ENCODE measurements at places on chromosomes 1 and 21.

GRCh38 chr1:199403531-199404116 lies 623.9 kb upstream of the NR5A2 start:
- no peaks in the 10 kb centered on the region for H3K36me3 ChIP-seq
- H3K27me3 ChIP-seq: no peaks in the 10 kb centered on the region
- DNase-seq: no peak
- H3K4me1 ChIP-seq: peaks cover 7% of the 10 kb centered on the region

DNA sequence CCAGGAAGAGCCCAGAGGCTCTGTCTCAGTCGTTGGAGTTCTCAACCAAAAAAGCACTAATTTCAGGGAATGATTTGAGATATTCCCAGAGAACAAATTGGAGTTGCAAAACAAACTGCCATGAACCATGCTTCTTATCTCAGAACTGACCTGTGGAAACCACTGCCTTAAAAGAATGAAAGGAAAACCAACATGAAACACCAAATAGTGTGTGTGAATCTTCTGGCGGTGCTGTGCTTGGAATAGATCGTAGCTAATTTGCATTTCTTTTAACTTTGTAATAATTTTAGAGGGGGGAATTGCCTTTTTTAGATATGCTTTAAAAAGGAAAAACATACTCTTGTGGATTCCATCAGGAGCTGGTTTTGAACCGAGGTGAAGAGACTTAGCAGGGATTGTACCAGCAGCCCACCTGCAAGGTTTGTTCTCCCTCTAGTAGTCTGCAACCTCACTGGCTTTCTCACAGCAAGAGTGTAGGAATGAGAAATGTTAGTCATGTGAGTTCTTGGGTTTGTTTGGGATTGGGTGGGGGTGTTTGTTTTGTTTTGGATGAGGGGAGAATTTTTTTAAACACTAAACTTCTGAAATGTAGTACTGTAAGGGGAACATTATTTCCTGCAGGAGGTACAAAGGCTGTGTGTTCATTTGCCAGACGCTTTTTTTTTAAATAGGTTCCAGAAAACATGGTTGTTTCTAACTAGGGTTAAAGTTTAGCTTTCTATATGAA lies 45.7 kb upstream of the ANGPTL1 start:
- no peaks in the 10 kb centered on the region for H3K27me3 ChIP-seq
- no peak overlapping the region for H3K4me3 ChIP-seq
- H3K36me3 ChIP-seq: peaks cover 10% of the 10 kb centered on the region
- no peak for DNase-seq
- H3K27ac ChIP-seq: no peak overlapping the region
- peaks cover 3% of the 10 kb centered on the region for H3K4me1 ChIP-seq

GRCh38 chr1:173476665-173477285 lies 360 bp upstream of the PRDX6 start:
- peaks cover 60% of the 10 kb centered on the region for H3K4me1 ChIP-seq
- H3K4me3 ChIP-seq: peak overlapping the region; percentile 89
- peak overlapping the region; percentile 86 for H3K27ac ChIP-seq
- peak; percentile 96 for DNase-seq
- H3K36me3 ChIP-seq: peaks cover 23% of the 10 kb centered on the region

DNA sequence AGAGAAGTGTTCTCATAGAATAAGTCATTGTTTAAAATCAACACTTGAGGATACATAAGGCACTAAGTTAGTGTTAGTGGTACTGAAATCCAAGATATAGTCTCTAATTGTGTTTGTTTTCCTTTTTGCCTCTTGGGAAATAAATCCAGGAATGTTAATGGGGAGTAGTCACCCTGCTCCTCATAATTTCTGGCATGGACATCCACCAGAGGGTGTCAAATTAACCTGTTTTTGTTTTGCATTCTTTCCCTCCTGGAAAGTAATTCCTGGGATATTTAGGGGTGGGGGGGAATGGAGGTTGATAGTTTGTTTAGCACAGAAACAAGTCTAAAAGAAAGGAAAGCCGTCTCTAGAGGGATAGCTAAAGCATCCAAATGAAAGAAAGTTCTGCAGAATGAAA lies 87.8 kb upstream of the MAP1LC3C start:
- DNase-seq: no peak
- H3K27me3 ChIP-seq: no peaks in the 10 kb centered on the region
- no peak overlapping the region for H3K27ac ChIP-seq
- no peaks in the 10 kb centered on the region for H3K4me1 ChIP-seq

- no peak for DNase-seq
- H3K27me3 ChIP-seq: peaks cover 32% of the 10 kb centered on the region
- H3K4me3 ChIP-seq: no peak overlapping the region
- no peak overlapping the region for H3K27ac ChIP-seq
- no peaks in the 10 kb centered on the region for H3K4me1 ChIP-seq
- no peaks in the 10 kb centered on the region for H3K36me3 ChIP-seq
Measured at GRCh38 chr1:32431736-32432400, 33.0 kb upstream of the ZBTB8B start.

DNA sequence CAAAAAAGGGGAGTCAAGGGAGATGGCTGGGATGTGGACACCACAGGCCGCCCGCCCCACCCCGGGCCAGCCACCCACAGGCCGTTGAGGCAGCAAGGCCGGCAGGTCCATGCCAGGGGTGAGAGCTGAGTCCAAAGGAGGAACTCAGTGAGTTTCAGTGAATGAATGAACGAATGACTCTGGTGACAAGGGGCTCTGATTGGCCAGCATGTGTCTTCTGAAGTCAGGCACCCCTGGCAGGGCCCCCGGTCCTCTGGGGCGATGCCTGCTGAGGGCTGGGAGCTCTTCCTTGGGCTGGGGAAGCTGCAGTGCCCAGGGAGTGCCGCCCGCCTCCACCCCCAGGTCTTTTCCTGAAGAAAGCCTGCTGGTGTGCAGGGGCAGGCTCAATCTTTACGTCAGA lies 236.1 kb upstream of the VAMP3 start:
- H3K27ac ChIP-seq: no peak overlapping the region
- no peaks in the 10 kb centered on the region for H3K4me1 ChIP-seq
- H3K36me3 ChIP-seq: no peaks in the 10 kb centered on the region
- no peaks in the 10 kb centered on the region for H3K27me3 ChIP-seq

DNA sequence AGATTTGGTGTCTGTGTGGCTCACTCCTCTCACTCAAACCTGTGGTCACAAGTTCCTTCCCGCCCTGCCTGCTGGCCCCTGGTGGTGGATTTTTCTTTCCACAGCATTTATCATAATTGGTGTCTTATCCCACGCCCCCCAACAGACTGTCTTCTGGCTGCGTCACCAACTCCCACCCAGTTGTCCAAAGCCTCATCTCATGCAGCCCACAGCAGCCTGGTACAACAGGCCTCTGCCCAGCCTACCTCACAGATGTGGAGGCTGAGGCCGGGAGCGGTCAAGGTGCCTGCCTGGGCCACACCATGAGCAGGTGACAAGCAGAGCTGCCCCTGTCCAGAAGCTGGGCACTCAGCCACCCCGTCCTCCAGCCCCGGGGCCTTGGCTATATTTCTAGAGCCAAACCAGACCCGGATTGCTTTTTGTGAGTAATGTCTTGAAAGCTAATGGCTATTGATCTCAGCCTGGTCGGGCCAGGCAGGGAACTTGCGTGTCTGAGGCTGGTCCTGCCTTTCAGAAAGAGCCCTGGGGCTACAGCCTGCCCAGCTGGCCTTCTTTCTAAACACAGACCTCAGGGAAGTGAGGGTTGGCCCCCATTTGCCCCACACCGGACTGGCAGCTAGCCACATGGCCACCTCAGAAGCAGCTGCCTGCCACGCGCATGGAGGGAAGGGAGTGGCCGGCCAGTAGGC lies 2.6 kb downstream of the KCNAB2 start:
- H3K36me3 ChIP-seq: no peaks in the 10 kb centered on the region
- no peaks in the 10 kb centered on the region for H3K4me1 ChIP-seq
- no peaks in the 10 kb centered on the region for H3K27me3 ChIP-seq
- H3K4me3 ChIP-seq: no peak overlapping the region
- no peak overlapping the region for H3K27ac ChIP-seq

DNA sequence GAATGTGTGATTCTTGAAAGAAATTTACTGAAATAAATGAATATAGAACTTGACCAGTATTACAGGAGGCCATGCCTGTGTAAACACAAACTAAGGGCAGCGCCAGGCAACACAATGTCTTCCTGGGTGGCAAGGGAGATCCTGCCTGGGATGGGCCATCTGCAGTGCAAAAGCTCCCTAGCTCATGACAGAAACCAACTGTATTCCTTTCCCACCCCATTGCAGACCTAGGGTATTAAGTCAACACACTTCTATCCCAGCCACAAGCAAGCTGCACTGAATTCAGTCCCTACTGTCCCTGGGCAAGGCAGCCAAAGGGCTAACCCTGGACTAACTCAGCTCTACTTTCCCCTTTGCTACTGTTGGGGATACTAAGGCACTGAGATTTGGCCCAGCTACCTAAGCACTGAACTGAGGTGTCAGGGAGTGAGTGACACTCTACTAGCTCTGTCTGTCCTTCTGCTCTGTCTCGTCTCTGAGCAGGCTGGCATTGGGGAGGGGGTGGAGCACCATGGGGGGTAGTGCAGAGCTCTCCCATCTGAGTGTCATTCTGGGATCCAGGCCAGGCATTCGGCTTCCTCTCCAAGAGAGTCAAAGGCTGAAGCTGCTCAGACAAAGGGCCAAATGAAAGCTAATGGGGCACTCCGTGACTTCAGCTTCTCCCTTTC lies 2.5 kb downstream of the INKA2 start:
- H3K36me3 ChIP-seq: no peaks in the 10 kb centered on the region
- peak overlapping the region; percentile 81 for H3K4me3 ChIP-seq
- H3K4me1 ChIP-seq: peaks cover 62% of the 10 kb centered on the region
- no peak for DNase-seq

GRCh38 chr1:7827126-7827955 lies 25.5 kb downstream of the UTS2 start:
- DNase-seq: no peak
- no peak overlapping the region for H3K27ac ChIP-seq
- no peak overlapping the region for H3K4me3 ChIP-seq
- H3K4me1 ChIP-seq: no peaks in the 10 kb centered on the region
